ENCODE measurements at places on chromosomes 11 and 22.

GRCh38 chr11:116439361-116439677, 333.5 kb downstream of the BUD13 start:
- no peak for DNase-seq

- DNase-seq = peak; percentile 47
Measured at GRCh38 chr11:46674463-46675287, 25.7 kb downstream of the ARHGAP1 start.

- DNase-seq = peak; percentile 81
Measured at GRCh38 chr22:29883045-29883774, at the start of gene MTMR3. TSS of gene MTMR3 (plus strand) at chr22:29883174. CDS start at chr22:29971060, 87,886 bp downstream.

GRCh38 chr11:67638535-67639437, 777 bp downstream of the TBX10 start:
- no peak for DNase-seq

GRCh38 chr11:19073454-19074415, 13.2 kb upstream of the MRGPRX2 start:
- no peak for DNase-seq

GRCh38 chr22:50531546-50531961, 1.7 kb upstream of the TYMP start:
- no peak for DNase-seq

GRCh38 chr22:17942721-17943120, 81.6 kb downstream of the MICAL3 start:
- no peak for DNase-seq

DNA sequence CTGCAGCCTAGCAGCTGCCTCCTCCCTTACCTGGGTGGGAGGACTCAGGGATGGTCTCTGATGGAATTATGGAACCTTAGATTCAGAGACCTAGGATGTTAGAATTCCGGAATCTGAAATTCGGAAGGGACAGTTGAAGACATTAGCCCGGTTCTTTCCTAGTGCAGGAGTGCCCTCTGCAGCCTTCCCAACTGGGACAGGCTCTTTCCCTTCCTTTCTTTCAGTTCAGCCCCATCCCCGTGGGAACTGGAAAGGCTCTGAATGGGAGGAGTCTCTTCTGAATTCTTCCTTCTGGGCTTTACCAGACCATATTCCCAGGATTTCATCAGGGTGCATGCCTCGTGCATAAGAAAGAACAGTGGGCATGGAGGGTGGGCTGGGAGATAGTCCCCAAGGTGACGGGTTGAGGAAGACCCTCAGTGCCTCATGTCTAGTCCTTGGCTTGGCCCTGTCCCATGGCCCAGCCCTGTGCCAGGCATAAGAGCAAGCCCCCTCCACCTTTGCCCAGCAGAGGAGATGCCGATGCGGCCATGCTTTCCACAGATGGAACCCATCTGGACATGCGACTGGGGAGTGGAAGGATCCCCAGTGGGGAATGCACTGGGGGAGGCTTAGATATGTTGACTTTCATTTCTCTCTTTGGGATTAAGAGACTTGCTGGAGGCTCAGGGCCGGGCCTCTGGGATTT, 14.4 kb downstream of the DNAJB13 start:
- DNase-seq = peak; percentile 31

GRCh38 chr22:20624161-20624616, 116.8 kb downstream of the MED15 start:
- peak; percentile 4 for DNase-seq

GRCh38 chr11:107025673-107026072, 7.4 kb upstream of the GUCY1A2 start:
- DNase-seq = no peak

- no peak for DNase-seq
Measured at GRCh38 chr22:43131773-43132501, 11.3 kb downstream of the MCAT start.

GRCh38 chr11:72336163-72336562, 92.2 kb upstream of the PHOX2A start:
- no peak for DNase-seq

DNA sequence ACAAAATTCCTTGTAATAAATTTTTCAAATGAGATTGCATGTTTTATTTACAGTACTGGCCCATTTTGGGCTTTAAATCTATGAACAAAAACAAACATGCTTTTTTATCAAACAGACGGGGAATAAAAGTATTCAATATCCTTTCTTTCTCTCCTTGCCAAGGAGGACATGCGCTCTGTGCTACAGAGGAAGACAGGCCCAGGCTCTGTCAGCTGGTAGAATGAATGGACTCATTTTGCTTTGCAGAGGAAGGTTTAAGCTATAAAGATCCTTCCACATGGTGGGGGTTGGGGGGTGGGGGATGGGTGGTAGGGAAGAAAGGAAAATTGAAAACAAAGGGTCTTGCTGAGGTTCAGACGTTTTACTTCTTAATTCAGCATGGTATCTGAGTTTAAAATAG, 575.6 kb downstream of the INSC start:
- DNase-seq = no peak

DNA sequence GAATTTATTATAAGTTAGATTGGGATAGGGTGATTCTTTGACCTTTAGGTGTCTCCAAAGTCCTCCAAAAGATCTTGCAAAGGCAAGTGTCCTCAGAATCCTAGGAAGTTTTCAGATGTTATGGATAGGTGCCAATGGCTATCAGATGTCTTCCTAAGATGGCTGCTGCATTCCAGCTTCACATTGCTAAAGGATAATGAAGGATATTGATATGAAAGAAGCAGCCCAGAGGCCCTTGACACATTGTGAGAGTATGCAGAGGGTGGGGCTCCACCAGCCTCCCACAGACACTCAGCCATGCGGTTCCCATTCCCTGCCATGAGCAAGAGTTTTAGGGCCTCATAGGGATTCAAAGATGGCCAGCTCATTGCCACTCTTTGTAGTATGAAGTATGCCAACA, 22.3 kb upstream of the GLYATL2 start:
- DNase-seq = peak; percentile 4

DNA sequence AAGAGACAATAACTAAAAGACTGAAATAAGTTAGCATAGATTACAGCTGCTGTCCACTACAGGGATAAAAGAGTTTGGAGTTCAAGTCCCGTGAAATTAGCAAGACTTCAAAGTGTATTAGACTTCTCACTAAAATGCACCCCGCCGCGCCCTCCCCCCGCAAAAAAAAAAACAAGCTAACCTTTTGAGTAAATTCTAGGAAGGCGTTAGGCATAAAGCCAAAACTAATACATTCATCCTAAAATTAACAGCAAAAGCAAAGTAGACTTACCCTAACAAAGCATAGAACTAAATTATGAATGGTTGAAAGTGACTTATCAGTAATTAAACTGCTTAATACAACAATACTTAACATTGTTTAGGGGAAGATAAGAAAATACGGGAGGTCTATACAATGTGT, 581.0 kb upstream of the CHORDC1 start:
- no peak for DNase-seq

GRCh38 chr11:6474806-6475500, 1.2 kb upstream of the TRIM3 start:
- DNase-seq = no peak

- no peak for DNase-seq
Measured at GRCh38 chr11:118799372-118799771, 8.4 kb upstream of the DDX6 start.

- DNase-seq = no peak
Measured at GRCh38 chr11:37630866-37631265, 1032.8 kb upstream of the RAG2 start.

DNA sequence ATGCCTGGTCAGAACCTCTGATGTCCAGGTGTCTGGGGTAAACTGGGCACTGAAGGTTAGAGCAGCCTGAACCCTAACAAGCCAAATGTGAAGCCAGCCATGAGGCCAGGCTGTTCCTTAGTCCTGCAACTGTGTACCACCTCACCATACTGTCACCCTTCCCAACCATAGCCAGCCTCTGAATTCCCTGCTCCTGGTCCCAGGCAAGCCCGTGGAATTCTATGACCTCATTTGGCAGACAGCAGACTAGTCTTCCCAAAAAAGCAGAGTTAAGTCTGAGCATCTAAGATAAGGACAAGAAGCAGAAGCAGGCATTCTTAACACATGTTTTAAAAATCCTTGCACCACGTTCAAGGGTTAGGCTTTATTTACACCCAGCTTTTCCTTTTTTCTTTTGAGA, 134.8 kb downstream of the C11orf58 start:
- DNase-seq = peak; percentile 9

- DNase-seq = no peak
Measured at GRCh38 chr11:33344611-33345010, 87.4 kb downstream of the HIPK3 start.

DNA sequence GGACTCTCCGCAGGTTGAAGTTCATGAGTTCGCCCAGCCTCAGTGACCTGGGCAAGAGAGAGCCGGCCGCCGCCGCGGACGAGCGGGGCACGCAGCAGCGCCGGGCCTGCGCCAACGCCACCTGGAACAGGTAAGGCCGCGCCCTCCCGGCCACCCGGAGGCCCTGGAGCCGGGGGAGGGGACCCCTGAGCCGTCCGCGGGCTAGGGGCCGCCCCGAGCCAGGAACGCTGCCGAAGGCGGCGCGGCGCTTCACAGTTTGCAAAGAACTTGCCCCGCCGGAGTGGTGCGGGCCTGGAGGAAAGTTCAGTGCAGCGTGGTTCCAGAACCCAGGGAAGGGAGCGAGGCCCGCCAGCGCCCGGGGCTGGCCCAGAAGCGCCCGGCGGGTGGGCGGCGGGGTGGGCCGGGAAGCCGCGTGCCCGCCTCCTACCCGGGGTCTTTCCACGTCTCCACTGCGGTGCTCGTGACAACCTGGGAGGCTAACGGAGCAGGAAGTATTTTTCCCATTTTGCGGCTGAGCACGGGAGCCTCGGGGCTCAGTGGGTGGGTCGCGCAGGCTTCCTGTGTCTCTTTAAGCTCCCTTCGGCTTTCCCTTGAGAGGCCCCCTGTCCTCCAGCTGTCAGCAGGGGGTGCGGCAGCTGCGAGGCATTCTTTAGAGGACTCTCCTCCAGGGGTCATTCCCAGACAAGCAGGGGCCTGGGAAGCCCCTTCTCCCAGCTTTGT, 635 bp downstream of the PRR5 start:
- no peak for DNase-seq

- DNase-seq = peak; percentile 31
Measured at GRCh38 chr11:3894128-3894731, 38.8 kb downstream of the STIM1 start.

DNA sequence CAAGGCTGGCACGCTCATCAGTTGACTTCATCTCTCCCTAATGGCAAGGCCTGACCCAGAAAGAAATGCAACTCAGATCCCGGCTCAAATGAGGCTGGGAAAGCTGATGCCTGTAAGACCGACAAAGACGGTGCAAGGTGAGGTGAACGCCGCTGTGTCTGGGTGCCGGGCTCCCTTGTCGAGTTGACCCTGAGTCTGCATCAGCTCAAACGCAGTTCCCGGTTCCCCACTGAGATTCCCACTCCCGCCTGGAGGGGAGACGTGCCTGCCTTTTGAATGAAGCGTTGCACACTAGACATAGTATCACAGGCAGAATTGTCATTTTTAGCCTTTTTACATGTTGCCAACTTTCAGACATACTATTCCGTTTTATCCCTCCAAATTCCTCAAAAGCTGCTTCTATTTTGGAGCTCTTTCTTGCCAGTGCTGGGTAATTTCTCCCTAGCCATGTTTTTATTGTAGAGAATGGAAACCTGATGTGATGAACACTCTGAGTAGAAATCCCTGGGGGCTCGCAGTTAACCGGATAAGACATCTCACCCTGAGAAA, 831 bp upstream of the TP53AIP1 start:
- DNase-seq = no peak

DNA sequence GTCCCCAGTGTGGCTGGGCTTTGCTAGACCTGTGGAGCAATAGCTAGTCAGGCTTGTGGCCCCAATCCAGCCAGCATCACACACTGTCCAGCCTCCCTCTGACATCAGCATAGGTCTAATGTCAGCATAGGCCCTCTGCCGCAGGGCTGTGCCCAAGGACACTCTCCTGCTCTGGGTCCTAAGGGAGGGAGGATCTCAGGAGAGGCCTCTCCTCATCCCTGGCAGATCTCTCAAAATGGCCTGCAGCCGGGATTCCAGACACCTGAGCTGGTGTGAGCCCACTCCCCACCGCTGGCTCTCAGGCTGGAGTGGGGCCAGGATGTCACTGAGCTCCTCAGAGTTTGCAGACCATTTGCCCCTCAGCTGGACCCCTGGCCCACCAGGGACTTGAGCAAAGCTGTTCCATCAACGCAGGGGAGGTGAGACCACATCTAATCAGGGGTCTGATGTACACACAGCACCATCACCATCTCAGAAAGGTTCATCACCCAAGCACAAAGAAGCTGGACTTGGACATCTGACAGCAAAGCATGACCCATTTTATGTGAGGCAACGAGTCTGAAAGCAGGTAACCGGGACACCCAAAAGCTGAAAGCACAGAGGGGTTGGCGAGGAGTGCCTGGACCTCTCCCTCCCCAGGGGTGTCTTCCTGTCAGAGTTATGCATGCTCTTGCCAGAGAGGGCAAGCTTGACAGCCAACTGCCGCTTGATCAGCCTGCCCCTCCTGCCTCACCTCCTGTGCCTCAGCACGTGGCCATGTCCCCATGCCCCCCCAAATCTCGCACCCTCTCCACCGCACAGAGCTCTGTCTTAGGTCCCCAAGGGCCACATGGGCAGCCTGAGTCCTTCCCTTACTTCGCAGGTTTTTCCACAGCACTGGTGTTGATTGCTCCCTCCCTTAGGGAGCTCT, 69.7 kb upstream of the SEPTIN5 start:
- DNase-seq = no peak

DNA sequence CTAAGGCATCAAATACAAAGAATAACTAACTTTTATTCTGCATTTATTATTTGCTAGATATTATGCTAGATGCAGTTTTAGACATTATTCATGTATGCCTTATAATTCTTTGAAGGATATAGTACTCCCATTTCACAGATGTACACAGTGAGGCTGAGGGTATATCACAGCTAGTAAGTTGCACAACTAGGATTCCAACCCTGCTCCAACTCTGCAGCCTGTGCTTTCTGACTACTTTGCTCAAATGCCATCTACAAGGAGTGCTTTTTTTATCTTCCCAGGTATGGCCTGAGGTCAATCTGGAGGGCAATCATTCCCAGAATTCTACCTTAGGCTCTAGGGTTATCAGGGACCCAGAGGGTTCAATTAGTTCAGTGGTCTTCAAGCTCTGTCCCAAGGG, 28.4 kb downstream of the NUP160 start:
- no peak for DNase-seq

DNA sequence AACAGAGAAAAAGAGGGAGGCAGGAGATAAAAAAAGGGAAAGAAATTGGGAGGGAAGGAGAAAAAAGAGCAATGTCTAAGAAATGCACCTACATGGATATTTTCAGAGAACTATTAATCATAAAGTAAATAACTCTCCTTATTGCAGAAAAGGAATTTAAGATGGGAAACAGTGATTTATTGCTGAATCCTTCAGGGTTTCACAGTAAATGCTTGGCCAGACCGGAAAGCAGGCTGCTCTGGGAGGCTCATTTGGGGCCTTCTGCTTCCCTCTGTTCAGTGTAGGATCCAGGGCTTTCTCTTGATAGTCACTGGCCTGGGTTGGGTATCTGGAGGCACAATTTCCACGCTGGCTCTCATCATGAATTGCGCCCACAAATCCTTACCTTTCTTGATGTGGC, 324.3 kb upstream of the SORL1-AS1 start:
- DNase-seq = peak; percentile 46
